ENCODE measurements at places on chromosomes 16 and 17. TPM values are rescaled to one million over a fixed set of nuclear protein-coding genes. Genes with fewer than 3 reads are reported as not detected.

NPIPA5 gene
- 0.52 TPM for total RNA-seq

CLDN7 gene
- 23.0 TPM for total RNA-seq

KRTAP3-1 gene
- not detected for total RNA-seq

TP53TG3C gene
- total RNA-seq, result not detected

IKZF3 gene
- not detected for total RNA-seq

B9D1 gene
- 41.8 TPM for total RNA-seq

PMP22 gene
- total RNA-seq, result 42.5 TPM

GH1 gene
- not detected for total RNA-seq

VTN gene
- total RNA-seq, result 1.4 TPM

KRTAP2-2 gene
- not detected for total RNA-seq

PIPOX gene
- 0.52 TPM for total RNA-seq

CD79B gene
- not detected for total RNA-seq

TCAP gene
- under 0.01 TPM for total RNA-seq
